Panc1 (cell line): ENCODE measurements at places on chromosomes 7 and 10.

GRCh38 chr7:117034851-117035464, 81.7 kb downstream of the ST7 start:
- no peaks in the 10 kb centered on the region for H3K27me3 ChIP-seq
- H3K27ac ChIP-seq, result no peak overlapping the region
- H3K4me3 ChIP-seq, result no peak overlapping the region
- DNase-seq, result no peak
- H3K36me3 ChIP-seq, result no peaks in the 10 kb centered on the region
- H3K4me1 ChIP-seq, result no peaks in the 10 kb centered on the region

DNA sequence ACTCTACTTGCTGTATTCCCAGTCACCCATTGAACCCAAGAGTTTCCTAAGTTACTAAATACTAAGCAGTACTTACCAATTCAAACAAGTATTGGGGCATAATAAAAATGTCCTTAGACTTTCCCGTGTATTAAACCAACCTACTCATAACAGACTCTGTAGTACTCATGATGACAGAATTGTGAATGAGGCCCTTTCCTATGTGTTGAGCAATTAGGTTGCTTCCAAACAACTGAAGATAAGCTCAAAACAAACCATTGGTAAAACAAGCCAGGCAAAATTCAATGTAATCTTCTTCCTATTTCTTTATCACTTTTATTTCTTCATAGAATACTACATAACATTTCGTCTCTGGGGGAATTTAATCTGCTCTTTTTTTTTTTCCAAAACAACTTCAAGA, 106.5 kb upstream of the ANK3 start:
- H3K36me3 ChIP-seq, result no peaks in the 10 kb centered on the region
- no peak for DNase-seq
- H3K27me3 ChIP-seq, result no peaks in the 10 kb centered on the region
- H3K27ac ChIP-seq, result no peak overlapping the region

GRCh38 chr10:14153570-14154055, 177.1 kb downstream of the FRMD4A start:
- H3K27ac ChIP-seq, result no peak overlapping the region
- no peak overlapping the region for H3K4me3 ChIP-seq
- H3K4me1 ChIP-seq, result no peaks in the 10 kb centered on the region

DNA sequence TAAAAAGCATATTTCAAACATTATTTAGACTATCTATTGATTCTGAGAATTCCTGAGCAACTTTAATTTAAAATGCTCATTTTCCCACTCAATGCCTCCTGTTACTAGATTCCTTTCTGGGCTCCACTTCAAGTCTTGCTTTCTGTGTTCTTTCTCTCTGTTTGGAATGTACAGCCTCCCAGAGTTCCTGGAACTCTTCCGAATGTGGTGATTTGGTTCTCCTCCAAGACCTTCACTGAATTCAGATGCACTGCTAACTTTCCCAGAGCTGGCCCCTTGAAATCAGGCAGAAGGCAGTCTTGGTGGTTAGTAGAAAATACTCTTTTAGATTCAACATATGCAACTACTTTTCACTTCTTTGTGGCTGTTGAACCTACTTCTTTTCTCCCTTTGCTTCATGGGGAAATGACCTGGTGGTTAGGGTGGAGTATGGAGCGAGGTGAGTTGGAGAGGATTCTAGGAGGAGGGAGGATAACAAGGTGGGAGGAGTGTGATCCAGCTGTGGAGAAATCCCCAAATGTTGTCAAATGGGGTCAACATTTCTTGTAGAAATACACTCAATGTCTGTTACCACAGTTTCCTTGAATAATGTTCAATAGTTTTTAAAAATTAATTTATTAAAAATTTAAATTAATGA, 27.9 kb upstream of the CCDC7 start:
- H3K27ac ChIP-seq, result no peak overlapping the region
- H3K4me3 ChIP-seq, result no peak overlapping the region
- no peaks in the 10 kb centered on the region for H3K27me3 ChIP-seq

GRCh38 chr7:153640586-153640985, 411.6 kb upstream of the DPP6 start:
- H3K27ac ChIP-seq, result no peak overlapping the region
- H3K4me1 ChIP-seq, result no peaks in the 10 kb centered on the region
- H3K27me3 ChIP-seq, result no peaks in the 10 kb centered on the region
- no peak for DNase-seq
- H3K4me3 ChIP-seq, result no peak overlapping the region
- H3K36me3 ChIP-seq, result no peaks in the 10 kb centered on the region

- H3K36me3 ChIP-seq, result no peaks in the 10 kb centered on the region
- no peak for DNase-seq
- H3K4me3 ChIP-seq, result no peak overlapping the region
- no peak overlapping the region for H3K27ac ChIP-seq
- H3K27me3 ChIP-seq, result peaks cover 4% of the 10 kb centered on the region; the same call in 1 of the 2 replicates
Observed at GRCh38 chr10:128024426-128024825, 101.8 kb downstream of the MKI67 start.

- no peak overlapping the region for H3K4me3 ChIP-seq
- no peaks in the 10 kb centered on the region for H3K4me1 ChIP-seq
- DNase-seq, result no peak
Observed at GRCh38 chr10:70760271-70760787, 24.8 kb downstream of the TBATA start.

DNA sequence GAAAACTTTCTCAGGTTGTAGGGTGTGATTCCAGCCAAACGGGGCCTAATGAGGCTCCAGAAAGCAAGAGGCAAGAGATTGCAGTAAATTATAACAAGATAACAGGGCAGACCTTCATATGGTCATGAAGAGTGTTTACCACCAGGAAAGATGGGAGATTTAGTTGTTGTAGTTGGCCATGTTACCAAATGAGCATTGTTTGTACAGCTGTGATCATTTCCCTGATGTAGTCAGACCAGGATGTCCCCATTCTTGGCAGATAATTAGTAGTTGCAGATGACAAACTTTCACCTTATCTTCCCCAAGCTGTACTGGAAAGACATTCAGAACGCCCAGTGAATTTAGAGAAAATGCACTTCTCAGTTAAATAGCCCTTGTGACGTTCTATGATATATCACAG, 630.8 kb downstream of the ANKRD7 start:
- DNase-seq, result no peak
- H3K27me3 ChIP-seq, result no peaks in the 10 kb centered on the region
- H3K27ac ChIP-seq, result no peak overlapping the region
- no peaks in the 10 kb centered on the region for H3K4me1 ChIP-seq

DNA sequence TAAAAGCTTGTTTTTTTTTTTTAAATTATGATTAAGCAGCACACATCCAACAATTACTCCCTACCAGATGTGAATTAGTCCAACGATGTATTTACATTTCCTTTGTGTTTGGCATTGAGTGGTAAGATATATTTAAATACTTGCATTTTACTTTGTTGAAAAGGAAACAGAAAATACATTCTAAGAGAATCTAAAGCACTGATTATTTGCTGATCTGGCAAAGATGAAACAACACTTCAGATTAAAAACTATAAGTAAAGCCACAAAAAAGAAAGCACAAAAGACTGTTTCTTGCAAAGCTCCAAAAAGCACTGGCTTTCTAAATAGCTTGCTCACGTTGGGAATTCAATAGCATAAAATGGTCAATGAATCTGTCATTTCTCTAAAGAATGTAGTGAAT, 466.5 kb downstream of the PHTF2 start:
- peaks cover 7% of the 10 kb centered on the region; the same call in 1 of the 2 replicates for H3K27me3 ChIP-seq
- no peak overlapping the region for H3K4me3 ChIP-seq
- no peaks in the 10 kb centered on the region for H3K4me1 ChIP-seq
- no peaks in the 10 kb centered on the region for H3K36me3 ChIP-seq
- no peak overlapping the region for H3K27ac ChIP-seq
- no peak for DNase-seq

- peaks cover 15% of the 10 kb centered on the region; the same call in 1 of the 2 replicates for H3K4me1 ChIP-seq
- no peak overlapping the region for H3K4me3 ChIP-seq
- H3K27ac ChIP-seq, result no peak overlapping the region
- H3K27me3 ChIP-seq, result no peaks in the 10 kb centered on the region
Observed at GRCh38 chr10:73584737-73585136, 6.4 kb downstream of the USP54 start.

- no peak overlapping the region for H3K27ac ChIP-seq
- H3K36me3 ChIP-seq, result no peaks in the 10 kb centered on the region
- no peak overlapping the region for H3K4me3 ChIP-seq
- H3K27me3 ChIP-seq, result no peaks in the 10 kb centered on the region
- no peaks in the 10 kb centered on the region for H3K4me1 ChIP-seq
Observed at GRCh38 chr10:26540601-26541000, 102.5 kb downstream of the APBB1IP start.

- H3K4me1 ChIP-seq, result peaks cover 19% of the 10 kb centered on the region
- H3K36me3 ChIP-seq, result peaks cover 8% of the 10 kb centered on the region
- H3K27me3 ChIP-seq, result peaks cover 2% of the 10 kb centered on the region; the same call in 1 of the 2 replicates
- no peak for DNase-seq
Observed at GRCh38 chr10:118342638-118343020, 505 bp upstream of the FAM204A start.

DNA sequence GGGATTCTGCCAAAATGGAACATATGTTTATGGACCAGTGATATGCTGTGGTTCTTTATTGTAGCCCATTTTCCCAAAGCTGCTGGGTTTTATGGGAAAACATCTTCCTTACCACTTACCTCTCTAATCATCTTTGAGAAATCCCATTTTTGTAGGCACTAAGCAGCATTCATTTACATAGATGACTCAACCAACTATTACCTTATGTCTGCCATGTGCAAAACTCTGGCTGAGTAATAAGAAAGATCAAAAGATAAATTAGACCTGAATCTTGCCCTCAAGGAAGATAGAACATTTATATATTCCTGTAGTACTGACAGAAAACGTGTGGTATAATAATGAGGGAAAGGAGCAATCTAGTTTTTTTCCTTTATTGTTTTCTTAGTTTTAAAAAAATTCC, 24.3 kb downstream of the CBLL1 start:
- H3K36me3 ChIP-seq, result no peaks in the 10 kb centered on the region
- no peaks in the 10 kb centered on the region; the same call in 1 of the 2 replicates for H3K27me3 ChIP-seq
- H3K27ac ChIP-seq, result no peak overlapping the region

DNA sequence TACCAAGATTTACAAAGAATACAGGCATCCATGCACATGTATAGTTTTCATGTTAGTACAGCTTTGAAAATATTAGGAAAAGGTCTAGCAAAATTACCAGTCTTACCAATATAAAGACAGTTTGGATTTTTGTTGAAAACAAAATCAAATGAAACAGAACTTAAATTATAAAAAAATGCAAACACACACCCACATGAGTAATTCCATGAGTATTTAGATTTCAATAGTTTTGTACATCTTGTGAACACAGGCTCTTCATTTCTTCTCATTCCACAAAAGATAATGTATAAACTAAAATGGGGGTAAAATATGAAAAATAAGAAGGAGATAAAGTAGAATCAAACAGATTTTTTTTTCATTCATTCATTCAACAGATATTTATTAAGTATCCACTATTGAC, 682.2 kb upstream of the ANKRD30A start:
- no peaks in the 10 kb centered on the region for H3K36me3 ChIP-seq
- no peaks in the 10 kb centered on the region for H3K4me1 ChIP-seq
- DNase-seq, result no peak
- H3K4me3 ChIP-seq, result no peak overlapping the region
- H3K27ac ChIP-seq, result no peak overlapping the region

DNA sequence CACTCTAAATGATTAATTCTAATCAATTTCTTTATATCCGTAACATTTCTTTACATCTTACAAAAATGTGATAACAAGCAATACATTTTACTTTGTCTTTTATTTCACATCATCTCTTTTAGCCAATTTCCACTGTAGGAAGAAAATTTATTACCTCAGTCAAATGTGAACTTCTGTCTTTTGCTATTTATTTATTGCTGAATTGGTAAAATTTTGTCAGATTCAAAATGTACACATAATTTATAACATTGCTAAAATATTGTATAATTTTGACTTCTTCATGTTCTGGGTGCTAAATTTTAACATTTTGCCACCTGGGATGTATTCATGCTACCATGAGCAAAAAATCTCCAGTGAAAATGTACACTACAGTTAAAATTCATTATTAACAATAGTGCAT, 158.0 kb downstream of the HGF start:
- H3K36me3 ChIP-seq, result no peaks in the 10 kb centered on the region
- H3K27ac ChIP-seq, result no peak overlapping the region
- DNase-seq, result no peak
- H3K27me3 ChIP-seq, result no peaks in the 10 kb centered on the region
- H3K4me1 ChIP-seq, result no peaks in the 10 kb centered on the region

DNA sequence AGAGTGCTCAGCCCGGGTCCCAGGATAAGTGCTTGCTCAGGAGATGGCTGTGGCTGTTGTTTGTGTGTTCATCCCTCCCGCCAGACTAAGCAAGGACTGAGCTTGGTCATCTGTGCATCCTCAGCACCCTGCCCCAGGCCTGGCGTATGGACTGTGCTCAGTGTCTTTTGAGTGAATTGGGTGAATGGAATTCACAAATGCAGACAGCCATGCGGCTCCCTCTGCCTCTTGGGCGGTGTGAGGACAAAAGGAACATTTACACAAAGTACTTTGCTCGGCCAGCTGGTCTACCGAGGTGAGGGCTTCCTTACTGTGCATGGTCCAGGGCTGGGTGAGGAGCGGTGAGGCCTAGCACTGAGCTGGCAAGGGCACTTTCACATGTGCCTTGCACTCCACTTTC, 120.2 kb downstream of the CDH23 start:
- no peaks in the 10 kb centered on the region for H3K27me3 ChIP-seq
- no peak for DNase-seq
- H3K27ac ChIP-seq, result no peak overlapping the region
- H3K4me1 ChIP-seq, result peaks cover 3% of the 10 kb centered on the region; the same call in 1 of the 2 replicates
- H3K4me3 ChIP-seq, result no peak overlapping the region

DNA sequence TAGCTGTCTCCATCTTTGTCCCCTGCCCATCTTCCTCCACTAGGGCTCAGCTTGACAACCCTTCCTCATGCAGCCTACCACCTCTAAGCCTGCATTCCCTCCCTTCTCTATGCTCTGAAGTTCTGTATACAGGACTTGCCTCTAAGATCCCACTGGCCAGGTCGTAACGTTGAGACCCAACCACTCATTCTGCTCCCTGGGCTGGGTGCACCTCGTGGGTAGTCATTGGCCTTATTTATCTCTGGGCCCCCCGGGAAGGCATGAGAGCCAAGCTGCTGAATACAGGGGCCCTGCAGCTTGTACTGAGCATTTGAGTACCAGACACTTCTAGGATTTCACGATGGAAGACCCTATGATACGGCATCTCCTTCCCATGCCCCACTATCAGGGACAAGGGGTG, 31.2 kb downstream of the MYL10 start:
- H3K36me3 ChIP-seq, result no peaks in the 10 kb centered on the region
- H3K4me1 ChIP-seq, result peaks cover 6% of the 10 kb centered on the region; the same call in 1 of the 2 replicates

DNA sequence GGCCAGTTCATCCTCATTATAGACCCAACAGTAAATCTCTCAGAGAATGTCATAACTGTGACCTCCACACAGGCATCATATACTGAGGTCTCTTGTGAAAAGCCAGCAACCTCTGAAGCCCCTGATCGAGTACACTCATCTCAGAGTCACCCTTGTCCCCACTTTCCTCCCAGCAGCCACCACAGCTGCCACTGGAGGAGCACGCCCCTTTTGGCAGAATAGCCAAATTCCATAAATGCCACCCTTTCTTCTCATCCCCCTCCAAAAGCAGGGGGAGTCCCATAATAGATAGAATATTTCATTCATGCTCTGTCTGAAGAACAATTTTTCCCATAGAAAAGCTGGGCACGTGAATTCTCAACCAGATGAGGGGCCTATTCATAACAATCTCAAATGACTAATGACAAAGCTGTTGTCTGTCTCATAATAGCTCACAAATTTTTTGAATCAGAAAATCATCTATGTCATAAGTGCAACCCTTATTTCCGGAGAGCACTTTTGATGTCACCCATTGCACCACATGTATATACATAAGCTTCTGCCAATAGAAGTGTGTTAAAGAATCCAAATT, 47.4 kb downstream of the SGMS1 start:
- no peak overlapping the region for H3K27ac ChIP-seq
- H3K27me3 ChIP-seq, result no peaks in the 10 kb centered on the region
- H3K4me3 ChIP-seq, result no peak overlapping the region
- H3K36me3 ChIP-seq, result no peaks in the 10 kb centered on the region
- peaks cover 15% of the 10 kb centered on the region for H3K4me1 ChIP-seq
- DNase-seq, result no peak
